ENCODE measurements at places on chromosomes 2 and 18.

DNA sequence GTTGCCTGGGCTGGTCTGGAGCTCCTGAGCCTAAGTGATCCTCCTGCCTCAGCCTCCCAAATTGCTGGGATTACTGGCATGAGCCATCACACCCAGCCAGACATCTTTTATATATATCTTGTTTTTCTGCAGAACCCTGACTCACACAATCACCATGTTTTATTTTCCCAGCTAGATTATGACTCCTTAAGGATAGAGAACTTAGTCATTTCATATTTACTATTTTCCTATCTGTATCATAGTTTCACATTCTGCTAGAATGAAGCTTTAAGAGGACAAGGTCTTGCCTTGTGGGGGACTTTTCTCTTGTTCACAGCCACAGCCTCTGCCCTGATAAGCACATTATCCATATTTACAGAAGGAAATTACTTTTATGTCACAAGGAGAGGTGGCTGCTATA, 73.9 kb downstream of the LBH start:
- DNase-seq, result no peak

GRCh38 chr18:76056471-76057110, 438.5 kb downstream of the ZNF516 start:
- DNase-seq, result no peak

DNA sequence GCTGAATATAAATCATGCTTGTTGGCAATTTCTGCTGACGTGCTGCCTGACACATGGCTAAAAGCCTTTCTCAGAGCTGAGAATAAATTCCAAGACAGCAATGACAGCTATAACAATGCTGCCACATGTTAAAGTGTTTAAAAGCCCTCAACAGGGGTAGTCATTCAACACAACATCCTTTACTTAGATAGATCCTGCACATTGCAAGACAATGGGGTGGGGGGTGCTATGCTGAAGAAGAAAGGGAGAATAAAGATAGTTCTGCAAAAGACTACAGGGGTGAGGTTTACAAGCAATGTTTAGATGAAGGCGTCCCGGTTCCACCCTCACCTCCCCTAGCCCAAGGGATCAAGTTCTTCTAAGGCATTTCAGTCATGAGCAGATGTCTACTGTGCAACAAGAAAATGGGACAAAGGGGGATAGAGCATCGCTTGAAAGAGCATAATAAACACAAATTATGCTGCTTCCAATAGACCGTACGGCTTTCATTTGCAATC, 291.0 kb upstream of the ACVR2A start:
- DNase-seq, result no peak

DNA sequence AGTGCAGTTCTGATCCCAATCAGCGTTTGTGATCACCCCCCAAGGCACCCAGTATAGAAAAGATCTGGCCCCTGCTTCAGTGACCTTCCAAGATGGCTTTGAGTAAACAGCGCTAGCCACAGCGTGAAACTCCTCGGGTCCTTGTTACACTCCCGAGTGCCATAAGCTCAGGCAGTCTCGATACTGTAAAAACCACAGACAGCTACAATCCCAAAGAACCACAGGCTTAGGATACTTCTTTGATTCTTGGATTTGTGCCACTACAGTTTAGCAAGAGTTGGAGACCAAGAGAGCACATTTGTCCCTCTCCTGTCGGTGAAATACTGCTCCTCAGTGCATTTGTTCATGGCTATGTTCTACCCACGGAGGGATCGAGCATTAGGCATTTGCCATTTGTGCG, 352.5 kb upstream of the ZNF521 start:
- DNase-seq, result no peak

All from stimulated activated CD4-positive, alpha-beta T cell treated with anti-CD3 and anti-CD28 coated beads, Interleukin-2, amount 100 ng/mL, for 48 hours (primary cell).